Activated CD8-positive, alpha-beta memory T cell treated with anti-CD3 and anti-CD28 coated beads for 4 hours (primary cell): ENCODE measurements at places on chromosomes 12 and 14.

DNA sequence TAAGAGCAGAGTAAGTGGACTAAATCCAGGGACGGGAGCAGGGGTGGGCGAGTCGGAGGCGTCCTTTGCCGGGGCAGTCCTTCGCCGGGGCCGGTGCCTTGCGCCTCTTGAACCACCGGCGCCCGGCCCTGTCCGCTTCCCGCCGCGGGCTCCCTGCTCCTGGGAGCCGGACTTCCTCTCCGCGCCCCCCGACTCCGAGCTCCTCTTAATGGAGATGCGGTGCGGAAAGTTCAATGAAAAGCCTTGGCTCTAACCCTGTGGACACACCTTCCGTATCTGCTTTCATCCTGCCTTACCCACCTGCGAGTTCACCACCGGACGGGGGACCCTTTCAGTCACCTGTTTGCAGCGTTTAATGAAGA is 412 bp downstream of the FGFR1OP2 start:
- DNase-seq, result no peak

DNA sequence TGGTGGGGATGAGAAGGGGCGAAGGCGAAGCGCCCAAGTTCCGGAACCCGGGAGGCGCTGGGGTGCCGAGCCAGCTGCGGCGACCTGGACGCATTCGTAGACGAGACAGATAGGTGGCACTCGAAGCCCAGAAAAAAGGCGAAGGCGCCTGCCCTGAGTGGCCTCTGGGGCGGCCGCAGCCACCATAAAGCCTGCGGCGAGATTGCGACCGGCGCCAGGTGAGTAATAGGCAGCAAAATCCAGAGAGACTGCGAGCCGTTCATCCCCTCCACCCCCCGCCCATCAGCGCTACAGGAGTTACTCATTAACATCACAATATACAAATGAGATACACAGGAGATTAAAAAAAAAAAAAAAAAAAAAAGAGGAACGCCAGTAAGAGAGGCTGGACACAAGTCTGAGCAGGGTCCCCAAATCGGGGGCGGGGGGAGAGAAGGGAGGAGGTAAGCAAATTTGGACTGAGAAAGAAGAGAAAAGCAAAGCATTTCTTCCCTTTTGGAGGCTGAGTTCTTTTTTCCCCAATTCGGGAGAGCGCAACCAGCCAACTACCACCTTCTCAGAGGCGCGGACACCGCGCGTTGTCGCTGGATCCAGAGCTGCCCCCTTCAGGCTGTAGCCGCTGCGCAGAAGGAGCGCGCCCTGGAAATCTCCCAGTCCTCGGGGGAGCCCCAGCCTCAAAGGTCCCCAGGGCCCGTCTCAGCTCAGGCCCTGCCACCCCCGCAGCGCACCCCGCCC is 15.7 kb downstream of the TBX3 start:
- DNase-seq, result no peak

DNA sequence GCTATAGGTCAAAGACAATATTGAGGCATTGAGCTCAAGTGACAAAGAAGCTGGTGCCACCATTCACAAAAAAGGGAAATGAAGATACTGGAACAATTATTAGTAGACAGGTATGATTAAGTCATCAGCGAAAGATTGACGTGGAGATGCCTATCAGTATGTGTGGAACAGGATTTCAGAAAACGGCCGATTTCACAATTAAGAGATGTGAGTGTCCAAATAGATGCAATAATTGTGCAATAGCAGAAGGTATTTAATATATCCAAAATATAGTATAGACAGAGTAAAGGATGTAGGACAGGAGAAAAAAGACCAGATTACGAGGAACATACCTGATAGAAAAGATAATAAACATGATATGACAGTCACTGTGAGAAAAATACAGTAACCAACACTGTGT is 433.1 kb downstream of the C12orf50 start:
- DNase-seq, result no peak

- no peak for DNase-seq
Observed at GRCh38 chr14:79493081-79493645, 718.1 kb downstream of the DIO2 start.

- DNase-seq, result no peak
Observed at GRCh38 chr12:12028668-12029402, 41.9 kb upstream of the BCL2L14 start.

DNA sequence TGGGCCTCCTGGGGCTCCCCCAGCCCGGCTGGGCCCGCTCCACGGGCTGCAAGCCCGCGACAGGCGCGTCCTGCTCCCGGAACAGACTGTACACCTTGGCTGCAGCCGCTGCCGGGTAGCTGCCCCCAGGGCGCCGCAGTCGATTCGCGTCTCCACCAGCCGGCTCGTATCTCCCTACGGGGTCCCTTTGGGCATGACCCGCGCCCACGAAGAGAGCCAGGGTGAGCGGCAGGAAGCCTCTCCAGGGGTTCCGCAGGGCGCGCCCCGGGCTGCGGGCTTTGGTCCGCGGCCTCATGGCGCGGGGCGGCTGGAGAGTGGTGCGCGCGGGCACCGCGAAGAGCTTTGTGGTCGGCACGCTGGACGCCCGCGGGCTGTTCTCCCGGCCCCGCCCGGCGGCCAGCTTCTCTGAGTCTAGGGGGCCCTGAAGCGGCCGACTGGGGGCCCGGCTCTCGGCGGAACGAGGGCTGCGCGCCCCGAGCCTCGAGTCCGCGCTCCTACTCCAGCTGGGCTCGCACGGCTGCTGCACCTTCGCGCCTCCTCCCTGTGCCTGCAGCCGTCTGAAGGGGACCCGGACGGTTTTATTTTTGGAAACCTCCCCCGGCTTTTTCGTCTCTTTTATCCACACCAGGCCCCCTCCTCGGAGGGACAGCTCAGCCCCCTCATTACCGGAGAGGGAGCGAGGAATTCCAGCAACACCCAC is at the start of gene LTBP2:
LTBP2 (minus strand) TSS at position 588 of the 700 bp plus-strand sequence; CDS start at position 295, 293 bp downstream.
- no peak for DNase-seq

GRCh38 chr14:73283608-73284379 is 46.5 kb downstream of the PAPLN start:
- no peak for DNase-seq

DNA sequence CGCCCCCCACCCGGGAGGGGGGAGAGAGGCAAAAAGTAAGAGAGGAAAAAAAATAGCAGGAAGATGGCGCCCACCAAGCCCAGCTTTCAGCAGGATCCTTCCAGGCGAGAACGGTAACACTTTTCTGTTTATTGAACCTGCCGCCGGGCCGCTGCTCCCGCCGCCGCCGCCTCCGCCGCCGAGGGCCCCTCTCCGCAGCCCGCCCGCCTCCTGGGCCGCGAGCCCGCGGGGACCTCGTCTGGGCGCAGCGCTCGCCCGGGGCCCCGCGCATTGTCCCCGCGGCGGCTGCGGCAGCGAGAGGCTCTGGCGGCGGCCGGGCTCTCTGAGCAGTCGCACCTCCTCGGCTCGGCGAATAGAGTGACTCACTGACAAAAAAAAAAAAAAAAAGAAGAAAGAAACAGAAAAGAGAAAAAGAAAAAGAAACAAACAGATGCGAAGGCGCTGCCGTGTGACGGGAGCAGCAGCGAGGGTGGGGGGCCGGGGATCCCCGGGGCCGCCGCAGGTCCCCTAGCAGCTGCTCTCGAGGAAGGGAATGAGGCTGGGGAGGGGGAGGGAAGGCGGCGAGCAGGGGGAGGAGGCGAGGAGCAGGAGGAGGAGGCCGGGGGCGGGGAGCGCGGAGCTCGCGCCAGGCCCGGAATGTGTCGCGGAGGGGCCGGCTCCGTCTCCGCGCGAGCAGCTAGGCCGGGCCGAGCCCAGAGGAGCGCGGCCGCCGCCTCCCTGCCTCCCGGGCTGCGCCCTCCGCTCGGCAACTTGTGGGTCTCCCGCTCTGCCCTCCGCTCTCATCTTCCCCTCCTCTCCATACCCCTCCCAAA is 781 bp downstream of the NPAS3 start:
- no peak for DNase-seq

- DNase-seq, result no peak
Observed at GRCh38 chr14:33966276-33966675, 15.4 kb upstream of the EGLN3 start.

GRCh38 chr12:93080994-93081809 is 152.1 kb upstream of the EEA1 start:
- no peak for DNase-seq

- DNase-seq, result peak; percentile 89
Observed at GRCh38 chr12:121015825-121016766, at the start of gene C12orf43. C12orf43 (minus strand) TSS chr12:121016487; CDS start chr12:121016474, 13 bp downstream.

- DNase-seq, result no peak
Observed at GRCh38 chr12:124387528-124387911, 92.6 kb downstream of the RFLNA start.

DNA sequence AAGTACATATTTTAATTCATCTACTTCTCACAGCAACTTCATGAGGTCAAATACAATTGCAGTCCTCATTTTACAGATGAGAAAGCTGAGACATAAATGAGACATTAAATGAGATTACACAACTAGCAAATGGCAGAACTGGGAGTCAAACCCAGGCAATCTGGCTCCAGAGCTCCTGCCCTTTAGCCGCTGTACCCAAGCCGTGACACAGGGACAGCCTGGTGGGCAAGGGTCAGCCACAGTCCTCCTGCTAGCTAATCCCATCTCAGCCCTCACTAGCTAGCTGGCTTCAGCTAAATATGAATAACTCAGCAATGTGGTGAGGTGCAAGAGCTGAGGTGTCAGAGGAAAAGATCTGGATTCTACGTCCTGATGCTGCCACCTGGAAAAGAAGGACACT is 54.8 kb downstream of the NINJ2 start:
- DNase-seq, result no peak

DNA sequence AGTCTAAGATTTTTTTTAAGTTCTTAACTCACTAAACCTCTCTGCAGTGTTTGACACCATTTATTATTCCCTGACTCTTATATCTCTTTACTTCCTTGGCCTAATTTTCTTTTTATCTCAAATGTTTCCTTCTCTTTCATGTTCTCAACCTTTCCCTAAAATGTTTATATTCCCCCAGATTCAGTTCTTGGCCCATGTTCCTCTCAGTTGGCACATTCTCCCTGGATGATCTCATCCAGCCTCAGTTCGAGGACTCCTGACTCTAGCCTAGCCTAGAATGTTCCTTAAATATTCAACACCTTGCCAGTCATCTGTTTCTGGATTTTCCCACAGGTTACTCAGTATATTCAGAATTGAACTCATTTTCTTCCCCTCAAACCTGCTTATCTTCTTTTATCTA is 81.3 kb downstream of the SCN8A start:
- no peak for DNase-seq

GRCh38 chr12:128513331-128513730 is 246.4 kb downstream of the TMEM132C start:
- no peak for DNase-seq

DNA sequence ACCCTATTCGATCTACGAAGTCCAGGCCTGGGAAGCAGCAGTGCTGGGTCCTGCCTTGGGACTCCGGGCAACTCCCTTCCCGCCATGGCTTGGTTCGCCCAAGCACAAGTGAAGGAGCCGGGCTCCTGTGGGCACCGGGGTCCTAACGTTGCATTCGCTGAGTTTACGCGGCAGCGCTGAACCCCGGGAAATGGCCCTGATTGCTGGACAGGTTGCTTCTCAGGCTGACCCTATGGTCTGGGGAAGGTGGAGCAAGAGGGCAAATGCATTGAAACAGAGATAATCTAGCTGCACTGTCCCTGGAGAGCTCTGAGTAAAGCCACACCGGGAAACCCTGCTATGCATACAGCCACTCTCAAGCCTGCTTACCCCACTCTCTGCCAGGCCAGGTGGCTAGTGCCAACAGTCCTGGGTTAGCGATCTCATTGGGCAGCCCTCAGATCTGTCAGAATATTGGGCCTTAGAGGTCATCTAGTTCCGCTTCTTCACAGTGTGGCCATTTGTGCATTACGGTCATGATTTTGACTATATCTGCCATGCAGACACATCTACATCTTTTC is 11.3 kb downstream of the SYNE3 start:
- DNase-seq, result no peak

GRCh38 chr14:23478109-23478759 is 8.7 kb downstream of the NGDN start:
- peak; percentile 15 for DNase-seq

- DNase-seq, result no peak
Observed at GRCh38 chr12:7154901-7155470, 24.8 kb downstream of the CLSTN3 start.

DNA sequence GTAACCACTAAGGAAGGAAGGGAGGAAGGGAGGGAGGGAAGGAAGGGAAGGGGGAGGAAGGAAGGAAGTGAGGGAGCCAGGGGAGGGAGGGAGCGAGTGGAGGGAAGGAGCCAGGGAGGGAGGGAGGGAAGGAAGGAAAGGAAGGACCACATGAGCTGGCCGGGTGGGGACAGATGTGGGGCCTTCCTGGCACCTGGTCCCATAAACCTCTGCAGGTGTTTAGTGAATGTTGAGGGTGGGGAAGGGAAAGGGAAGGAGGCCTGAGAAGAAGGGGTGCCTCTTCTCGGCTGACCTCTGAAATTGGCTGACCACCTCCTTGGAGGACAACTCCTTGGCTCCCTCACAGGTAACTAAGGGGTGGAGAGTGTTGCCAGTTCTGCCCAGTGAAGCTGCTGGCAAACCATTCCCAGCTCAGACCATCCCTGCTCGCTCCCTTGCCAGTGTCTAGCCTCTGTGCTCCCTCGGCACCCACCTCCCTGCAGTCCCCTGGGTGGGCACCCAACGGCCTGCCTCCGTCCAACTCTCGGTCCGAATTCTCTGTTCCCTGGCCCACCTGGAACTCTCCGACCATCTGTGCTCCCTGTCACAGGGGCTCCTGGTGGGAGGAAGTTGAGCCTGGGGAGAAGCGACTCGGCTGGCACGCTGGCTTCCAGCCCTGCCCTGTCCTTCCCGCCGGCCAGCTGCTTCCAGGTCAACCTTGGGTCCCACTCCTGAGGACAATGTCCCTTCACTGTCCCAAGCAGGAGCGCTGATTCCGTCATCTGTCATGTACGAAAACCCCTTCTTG is 12.2 kb upstream of the PPP1R13B start:
- no peak for DNase-seq

DNA sequence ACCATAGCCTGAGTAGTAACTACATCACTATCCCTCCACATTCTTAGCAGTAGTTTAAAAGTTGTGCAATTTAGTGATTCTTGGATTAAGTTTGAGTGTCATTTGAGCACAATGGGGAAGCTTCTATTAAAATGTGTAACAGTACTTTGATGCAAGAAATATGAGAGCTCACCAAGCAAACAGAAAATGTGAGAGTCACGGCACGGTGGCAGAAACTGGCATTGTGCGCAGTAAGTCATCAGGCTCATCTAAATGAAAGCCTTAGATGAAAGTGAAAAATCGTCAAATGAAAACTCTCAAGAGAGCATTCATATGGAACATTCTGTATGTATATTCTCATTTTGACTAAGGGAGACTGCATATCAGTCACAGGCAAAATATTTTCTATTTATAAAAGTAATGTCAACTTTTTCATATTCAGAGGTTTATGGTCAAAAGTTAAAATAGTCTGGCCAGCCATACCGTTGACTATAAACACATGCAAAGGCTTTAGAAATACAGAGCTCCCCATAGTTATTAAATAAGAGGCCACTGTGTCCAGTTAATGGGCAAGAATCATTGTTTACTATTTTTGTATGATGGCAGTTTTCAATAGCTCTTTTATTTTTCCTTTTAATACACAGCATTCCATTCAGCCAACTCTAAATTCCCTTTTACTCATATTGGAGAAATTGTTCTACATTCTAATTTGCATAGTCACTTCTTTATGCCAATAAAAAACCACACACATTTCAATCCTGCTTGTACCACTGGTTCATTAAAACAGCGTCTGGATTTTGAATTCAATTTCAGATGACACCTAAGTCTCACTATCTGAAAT is 167.9 kb downstream of the PRKD1 start:
- DNase-seq, result no peak

GRCh38 chr12:55743406-55744339 is 751 bp downstream of the GDF11 start:
- no peak for DNase-seq

GRCh38 chr12:88726806-88727720 is 146.8 kb upstream of the KITLG start:
- DNase-seq, result no peak
